ENCODE measurements at places on chromosomes 12 and 14.

- peak overlapping the region; percentile 47 for H3K27ac ChIP-seq
- H3K4me3 ChIP-seq, result peak overlapping the region; percentile 96
- no peaks in the 10 kb centered on the region for H3K36me3 ChIP-seq
- H3K4me1 ChIP-seq, result peaks cover 47% of the 10 kb centered on the region
Measured at GRCh38 chr12:7190268-7191055, 976 bp downstream of the PEX5 start.

DNA sequence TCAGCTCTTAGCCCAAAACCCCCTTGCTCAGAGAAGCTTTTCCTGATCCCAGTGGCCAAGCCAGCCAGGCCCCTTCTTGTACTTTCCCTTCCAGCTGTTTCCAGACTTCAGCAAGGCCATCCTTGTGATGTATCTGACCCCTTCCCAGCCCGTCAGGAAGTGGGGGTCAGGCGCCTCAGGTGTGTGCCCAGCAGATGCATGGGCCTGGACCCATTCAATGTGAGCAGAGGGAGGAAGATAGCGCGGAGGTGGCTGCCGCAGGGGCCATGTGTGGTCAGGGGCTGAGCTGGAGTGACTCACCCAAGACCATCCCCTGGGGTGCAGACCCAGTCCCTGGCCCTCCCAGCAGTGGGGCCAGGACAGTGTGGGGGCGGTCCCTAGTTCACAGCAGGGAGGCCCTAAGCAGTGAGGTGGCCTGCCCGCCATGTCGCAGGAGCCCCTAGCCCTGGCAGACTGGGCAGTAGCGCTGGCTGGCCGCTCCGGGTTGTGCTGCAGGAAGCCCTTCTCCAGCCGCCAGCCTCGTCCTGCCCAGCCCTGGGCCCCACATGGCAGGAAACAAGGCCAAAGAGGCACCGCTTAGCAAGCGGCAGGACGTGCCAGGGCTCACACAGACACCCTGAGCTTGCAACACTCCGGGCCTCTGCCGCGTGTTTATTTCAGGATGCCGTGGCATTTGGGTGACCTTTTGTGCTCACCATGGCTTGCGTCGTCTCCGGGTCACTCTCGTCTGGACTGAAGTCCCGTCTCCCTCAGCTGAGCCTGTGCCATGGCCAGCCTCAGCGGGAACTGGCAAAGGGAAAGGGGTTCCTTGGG lies 12.0 kb downstream of the ADSS1 start:
- H3K4me1 ChIP-seq, result no peaks in the 10 kb centered on the region
- no peaks in the 10 kb centered on the region for H3K36me3 ChIP-seq
- H3K27ac ChIP-seq, result no peak overlapping the region
- no peak overlapping the region for H3K4me3 ChIP-seq
- DNase-seq, result no peak

DNA sequence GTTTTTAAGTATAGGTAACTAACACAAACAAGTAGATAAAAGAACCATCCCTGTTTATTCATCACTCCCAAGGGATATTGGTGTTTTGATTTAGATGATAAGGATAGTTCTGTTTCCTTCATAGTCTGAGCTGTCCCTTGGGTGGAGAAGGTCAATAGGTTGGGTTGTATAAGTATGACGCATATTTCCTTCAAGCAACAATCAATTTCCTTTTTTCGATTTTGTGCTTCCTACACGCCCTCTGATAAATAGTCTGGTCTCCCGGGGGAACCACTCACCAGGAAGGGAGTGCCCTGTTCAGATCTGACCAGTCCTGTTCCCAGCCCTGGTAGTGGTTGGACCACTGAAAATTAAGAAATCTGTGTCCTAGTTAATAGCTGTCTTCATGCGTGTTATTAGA lies 378.8 kb upstream of the FAR2 start:
- H3K4me1 ChIP-seq, result no peaks in the 10 kb centered on the region
- no peaks in the 10 kb centered on the region for H3K36me3 ChIP-seq
- no peak for DNase-seq
- H3K4me3 ChIP-seq, result no peak overlapping the region
- no peak overlapping the region for H3K27ac ChIP-seq

- H3K27me3 ChIP-seq, result no peaks in the 10 kb centered on the region
- H3K4me3 ChIP-seq, result no peak overlapping the region
- peaks cover 3% of the 10 kb centered on the region for H3K36me3 ChIP-seq
Measured at GRCh38 chr14:74080820-74081460, 3.3 kb downstream of the ALDH6A1 start.

DNA sequence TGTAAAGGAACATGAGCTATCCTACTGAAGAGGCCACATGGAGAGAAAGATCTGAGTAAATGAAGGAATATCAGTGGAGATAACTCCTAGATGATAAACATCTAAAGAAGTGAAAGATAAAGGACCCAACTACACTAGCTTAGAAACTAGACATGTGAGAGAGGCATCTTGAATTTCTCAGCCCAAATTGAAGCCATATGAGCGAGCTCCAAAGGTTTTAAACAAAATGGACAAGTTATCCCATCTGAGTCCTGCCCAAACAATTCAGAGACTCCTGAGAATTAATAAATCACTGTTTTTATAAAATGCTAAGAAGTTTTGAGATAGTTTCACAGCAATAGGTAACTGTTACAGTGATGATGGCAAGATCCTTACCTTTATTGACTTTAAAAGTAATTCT lies 438.9 kb downstream of the NAV3 start:
- H3K4me1 ChIP-seq, result no peaks in the 10 kb centered on the region
- no peak for DNase-seq
- H3K4me3 ChIP-seq, result no peak overlapping the region
- H3K27me3 ChIP-seq, result no peaks in the 10 kb centered on the region

DNA sequence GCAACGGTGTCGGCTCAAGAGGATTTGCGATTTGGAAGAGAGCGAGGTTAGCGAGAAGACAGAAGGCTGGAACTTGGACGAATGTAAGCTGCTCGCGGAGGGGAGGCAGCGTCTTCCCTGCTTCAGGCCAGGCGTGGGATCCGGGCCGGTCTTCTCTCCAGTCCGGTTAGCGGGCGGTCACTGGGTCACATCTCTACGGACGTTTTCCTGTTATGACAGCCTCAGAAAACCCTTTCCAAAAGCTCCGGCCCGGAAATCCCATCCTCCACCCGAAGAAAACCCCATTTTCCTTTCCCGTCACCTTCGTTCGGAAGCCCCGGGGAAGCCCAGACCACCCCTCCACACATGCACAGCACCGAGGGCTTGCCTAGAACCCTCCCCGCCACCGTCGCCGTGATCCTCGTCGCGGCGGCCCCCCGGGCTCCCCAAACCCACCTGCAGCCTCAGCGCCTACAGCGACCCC lies 268 bp downstream of the NDUFB1 start:
- H3K4me3 ChIP-seq, result peak overlapping the region; percentile 86
- H3K4me1 ChIP-seq, result peaks cover 38% of the 10 kb centered on the region
- H3K27me3 ChIP-seq, result no peaks in the 10 kb centered on the region
- peak overlapping the region; percentile 99 for H3K27ac ChIP-seq
- H3K36me3 ChIP-seq, result peaks cover 4% of the 10 kb centered on the region

DNA sequence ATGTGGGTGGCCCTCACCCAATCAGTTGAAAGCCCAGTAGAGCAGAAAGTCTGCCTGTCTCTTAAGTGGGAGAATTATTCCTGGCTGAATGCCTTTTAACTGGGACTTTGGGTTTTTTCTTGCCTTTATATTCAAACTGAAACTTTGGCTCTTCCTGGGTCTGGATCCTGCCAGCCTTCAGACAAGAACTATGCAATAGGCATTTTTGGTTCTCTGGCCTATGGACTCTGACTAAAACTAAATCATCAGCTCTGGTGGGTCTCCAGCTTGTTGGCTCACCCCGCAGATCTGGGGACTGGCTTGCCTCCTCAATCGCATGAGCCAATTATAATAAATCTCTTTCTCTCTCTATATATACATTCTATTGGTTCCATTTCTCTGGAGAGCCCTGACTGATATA lies 173.0 kb upstream of the IGF1 start:
- H3K4me3 ChIP-seq, result no peak overlapping the region
- no peak for DNase-seq
- H3K36me3 ChIP-seq, result peaks cover 2% of the 10 kb centered on the region
- no peaks in the 10 kb centered on the region for H3K27me3 ChIP-seq
- H3K27ac ChIP-seq, result no peak overlapping the region

DNA sequence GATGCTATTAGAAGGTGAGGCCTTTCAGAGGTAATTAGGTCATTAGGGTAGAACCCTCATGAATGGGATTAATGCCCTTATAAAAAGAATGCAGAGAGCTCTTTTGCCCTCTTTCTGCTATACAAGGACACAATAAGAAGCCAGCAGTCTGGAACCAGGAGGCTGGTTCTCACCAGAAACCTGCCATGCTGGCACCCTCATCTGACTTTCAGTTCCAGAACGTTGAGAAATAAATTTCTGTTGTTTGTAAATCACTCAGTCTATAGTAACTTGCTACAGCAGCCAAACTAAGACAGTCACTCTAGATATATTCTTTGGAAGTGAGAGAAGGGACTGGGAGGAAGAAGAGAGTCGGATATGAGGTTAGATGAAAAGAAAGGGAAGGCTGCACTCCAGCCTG lies 125.0 kb upstream of the MYF6 start:
- H3K36me3 ChIP-seq, result no peaks in the 10 kb centered on the region
- no peak overlapping the region for H3K4me3 ChIP-seq

DNA sequence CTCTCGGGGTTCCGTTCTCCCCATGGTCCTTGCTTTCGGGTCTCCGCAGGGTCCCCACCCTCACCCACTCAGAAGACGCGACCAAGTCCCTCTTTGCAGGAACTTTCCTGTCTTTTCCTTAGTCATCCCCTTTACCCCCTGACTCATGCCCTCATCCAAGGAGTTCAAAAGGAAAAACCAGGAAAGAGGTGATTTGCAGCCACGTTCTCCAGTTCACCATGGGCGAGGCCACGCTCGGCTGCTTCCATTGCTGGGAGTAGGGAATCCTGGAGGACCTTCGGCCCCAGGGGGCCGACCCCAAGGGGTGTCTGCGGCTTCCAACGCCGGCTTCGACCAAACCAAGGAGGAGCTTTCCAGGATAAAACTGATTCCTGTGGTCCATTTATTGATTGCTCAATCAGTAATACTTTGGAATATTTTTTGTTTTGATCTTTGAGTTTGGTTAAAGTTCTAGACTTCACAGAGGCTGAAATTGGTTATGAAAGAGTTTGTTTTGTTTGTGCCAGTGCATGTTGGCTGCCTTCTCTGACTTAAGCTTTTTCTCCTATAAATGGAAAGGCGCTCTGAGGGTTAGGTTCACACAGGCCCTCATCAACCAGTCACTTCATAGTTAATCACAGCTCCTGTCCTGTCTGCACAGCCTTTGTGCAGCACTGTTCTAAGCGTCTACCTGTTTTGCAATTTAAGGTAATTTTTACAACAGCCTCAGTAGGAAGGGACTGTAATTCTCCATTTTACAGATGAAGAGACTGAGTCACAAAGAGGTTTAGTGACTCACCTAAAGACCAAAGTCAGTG lies 827 bp downstream of the ALDH2 start:
- DNase-seq, result no peak
- peaks cover 44% of the 10 kb centered on the region for H3K27me3 ChIP-seq
- peak overlapping the region; percentile 80 for H3K4me3 ChIP-seq
- H3K27ac ChIP-seq, result peak overlapping the region; percentile 0
- H3K36me3 ChIP-seq, result peaks cover 3% of the 10 kb centered on the region
